ENCODE measurements at places on chromosomes 5 and 9. TPM values are rescaled to one million over a fixed set of nuclear protein-coding genes. Genes with fewer than 3 reads are reported as not detected.
A peak's percentile ranks its signal among the peaks of the same experiment; 100 is the strongest.

GRCh38 chr9:112188884-112189283 lies 13.8 kb upstream of the SUSD1 start:
- no peak for DNase-seq

- DNase-seq = no peak
These were observed 1468.1 kb upstream of the WWC1 start for GRCh38 chr5:166823360-166823759.

GRCh38 chr9:90985631-90986030 lies 184.0 kb downstream of the SYK start:
- DNase-seq = no peak

- DNase-seq = peak; percentile 69
These were observed 35.5 kb upstream of the ADAMTSL1 start for GRCh38 chr9:18438300-18438925.

DNA sequence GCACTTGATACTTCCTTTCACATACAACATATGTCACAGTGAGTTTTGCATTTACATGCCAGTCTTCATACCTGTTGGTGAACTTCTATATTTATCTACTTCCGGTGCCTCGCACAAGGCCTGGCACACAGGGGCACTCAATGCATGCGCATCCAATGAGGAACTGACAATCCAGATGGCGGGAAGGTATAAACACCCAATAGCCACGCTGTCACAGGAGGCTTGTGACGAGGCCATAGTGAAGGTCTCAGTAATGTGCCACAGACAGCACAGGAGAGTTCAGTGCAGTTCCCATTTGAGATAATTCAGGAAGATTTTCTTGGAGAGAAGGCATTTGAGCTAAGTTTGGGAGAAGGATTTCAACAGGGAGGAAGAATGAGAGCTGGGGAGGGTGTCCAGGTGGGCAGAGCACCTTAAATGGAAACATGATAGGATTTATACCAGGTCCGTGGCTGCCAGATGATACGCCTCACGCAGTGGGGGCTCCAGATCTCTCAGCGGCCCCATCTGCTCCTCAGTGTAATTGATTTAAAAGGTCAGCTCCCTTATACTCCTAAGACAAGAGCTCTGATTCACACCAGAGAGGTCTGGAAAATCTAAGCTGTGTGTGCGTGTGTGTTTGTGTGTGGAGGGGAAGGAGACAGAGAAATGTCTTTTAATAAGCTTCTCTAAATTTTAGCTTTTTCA lies 206.2 kb downstream of the DCP2 start:
- no peak for DNase-seq

Gene SAPCD2
- polyA plus RNA-seq = 9.6 TPM

Gene CHSY3
- 3.0 TPM for polyA plus RNA-seq

Gene VCAN
- 344 TPM for polyA plus RNA-seq

DNA sequence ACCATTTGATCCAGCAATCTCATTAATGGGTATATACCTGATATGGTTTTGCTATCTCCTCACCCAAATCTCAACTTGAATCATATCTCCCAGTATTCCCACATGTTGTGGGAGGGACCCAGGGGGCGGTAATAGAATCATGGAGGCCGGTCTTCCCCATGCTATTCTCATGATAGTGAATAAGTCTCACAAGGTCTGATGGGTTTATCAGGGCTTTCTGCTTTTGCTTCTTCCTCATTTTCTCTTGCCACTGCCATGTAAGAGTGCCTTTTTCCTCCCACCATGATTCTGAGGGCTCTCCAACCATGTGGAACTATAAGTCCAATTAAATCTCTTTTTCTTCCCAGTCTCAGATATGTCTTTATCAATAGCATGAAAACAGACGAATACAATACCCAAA lies 74.5 kb upstream of the APC start:
- no peak for DNase-seq

DNA sequence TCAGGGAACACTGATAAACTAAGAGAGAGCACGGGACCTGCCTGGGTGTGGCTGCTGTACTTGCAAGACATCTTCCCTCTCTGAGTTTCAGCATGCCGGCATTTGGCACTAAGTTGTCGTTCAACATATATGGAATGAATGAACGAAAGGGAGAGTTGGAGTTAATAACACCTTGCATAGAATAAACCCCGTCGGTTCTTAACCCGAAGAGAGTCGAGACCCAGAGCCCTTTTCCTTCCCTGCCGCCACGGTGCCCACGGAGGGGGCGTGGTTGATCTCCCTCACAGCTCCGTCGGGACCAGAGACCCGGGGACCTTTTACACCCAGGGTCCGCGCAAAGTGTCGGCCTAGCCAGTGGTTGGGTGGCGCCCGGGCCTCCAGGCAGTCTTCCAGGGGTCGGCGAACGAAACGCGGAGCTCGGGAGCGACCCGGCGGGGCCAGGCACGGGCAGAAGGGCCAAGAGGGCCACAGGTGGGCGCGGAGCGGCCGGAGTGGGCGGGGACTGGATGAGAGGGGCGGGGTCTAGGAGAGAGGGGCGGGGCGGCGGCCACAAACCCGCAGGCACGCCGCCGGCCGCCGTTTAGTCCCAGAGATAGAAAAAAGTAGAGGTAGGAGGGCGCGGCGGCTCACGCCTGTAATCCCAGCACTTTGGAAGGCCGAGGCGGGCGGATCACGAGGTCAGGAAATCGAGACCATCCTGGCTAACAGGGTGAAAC lies 735 bp upstream of the RPL26L1 start:
- DNase-seq = no peak

Data from left renal cortex interstitium (tissue), 4 donors.